Stimulated activated CD4-positive, alpha-beta T cell treated with anti-CD3 and anti-CD28 coated beads, Interleukin-15, amount 100 ng/mL, for 24 hours (primary cell): ENCODE measurements at places on chromosomes 3 and 15.

- DNase-seq, result no peak
These were observed 374.3 kb downstream of the MAGI1 start for GRCh38 chr3:65664446-65664845.

DNA sequence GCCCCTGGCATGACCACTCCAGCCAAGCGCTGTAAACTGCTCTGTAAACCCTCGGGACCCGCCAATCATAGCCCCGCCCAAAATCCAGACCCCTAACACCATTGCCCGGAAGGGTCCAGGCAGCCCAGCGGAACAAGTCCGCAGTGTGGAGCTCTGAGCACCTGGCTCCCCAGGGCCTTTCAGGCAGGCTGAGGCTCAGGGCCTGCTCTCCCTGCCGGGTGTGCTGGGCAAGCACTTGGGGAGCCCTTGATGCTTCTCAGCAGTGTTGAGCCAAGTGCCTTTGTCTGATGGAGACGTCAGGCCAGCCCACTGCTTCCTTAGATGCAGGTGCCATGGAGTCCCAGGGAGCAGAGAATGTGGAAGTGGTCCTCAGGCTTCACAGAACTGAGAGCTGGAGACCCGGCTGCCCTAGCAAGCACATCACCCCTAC is 106.2 kb downstream of the TLE3 start:
- DNase-seq, result no peak

DNA sequence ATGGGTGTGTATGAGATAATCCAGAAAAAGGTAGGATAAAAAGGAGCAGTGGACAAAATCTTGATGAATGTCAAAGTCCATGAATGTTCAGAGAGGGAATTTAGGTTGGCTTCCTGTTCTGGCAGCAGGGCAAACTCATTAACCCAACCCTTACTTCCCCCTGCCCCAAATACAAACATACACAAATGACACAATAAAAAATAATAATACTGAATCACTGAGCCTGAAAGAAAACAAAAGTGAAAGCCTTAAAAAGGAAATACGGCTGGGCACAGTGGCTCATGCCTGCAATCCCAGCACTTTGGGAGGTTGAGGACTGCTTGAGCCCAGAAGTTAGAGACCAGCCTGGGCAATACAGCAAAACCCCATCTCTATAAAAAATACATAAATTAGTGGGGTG is 62.9 kb downstream of the GPR176 start:
- no peak for DNase-seq

DNA sequence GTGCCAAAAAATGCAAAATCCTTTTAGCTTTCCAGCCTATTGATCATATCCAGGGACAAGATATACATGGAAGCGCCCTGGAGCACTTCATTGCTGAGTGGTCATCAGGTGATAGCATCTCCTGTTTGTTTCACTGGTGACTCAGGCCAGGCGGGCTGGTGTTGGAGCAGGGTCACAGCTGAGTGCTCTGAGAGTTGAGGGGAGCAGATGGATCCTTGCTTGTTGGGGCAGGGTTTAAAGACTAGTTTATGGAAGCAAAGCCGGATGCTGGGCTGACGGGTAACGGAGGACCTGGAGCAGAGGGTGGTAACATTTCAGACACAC is 405.0 kb upstream of the TPM1 start:
- no peak for DNase-seq

GRCh38 chr3:138492980-138493675 is 58.7 kb downstream of the ESYT3 start:
- no peak for DNase-seq

- DNase-seq, result no peak
These were observed 17.0 kb downstream of the TMEM62 start for GRCh38 chr15:43150191-43150929.
